ENCODE measurements at places on chromosomes 5 and 9. TPM values are rescaled to one million over a fixed set of nuclear protein-coding genes. Genes with fewer than 3 reads are reported as not detected.

DNA sequence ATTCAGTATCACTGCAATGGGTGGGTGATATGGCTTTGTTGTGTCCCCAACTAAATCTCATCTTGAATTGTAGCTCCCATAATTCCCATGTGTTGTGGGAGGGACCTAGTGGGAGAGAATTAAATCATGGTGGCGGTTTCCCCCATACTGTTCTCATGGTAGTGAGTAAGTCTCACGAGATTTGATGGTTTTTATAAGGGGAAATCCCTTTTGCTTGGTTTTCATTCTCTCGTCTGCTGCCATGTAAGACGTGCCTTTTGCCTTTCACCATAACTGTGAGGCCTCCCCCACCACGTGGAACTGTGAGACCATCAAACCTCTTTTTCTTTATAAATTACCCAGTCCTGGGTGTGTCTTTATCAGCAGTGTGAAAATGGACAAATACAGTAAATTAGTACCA, 9.5 kb upstream of the NANS start:
- no peak for DNase-seq

DNA sequence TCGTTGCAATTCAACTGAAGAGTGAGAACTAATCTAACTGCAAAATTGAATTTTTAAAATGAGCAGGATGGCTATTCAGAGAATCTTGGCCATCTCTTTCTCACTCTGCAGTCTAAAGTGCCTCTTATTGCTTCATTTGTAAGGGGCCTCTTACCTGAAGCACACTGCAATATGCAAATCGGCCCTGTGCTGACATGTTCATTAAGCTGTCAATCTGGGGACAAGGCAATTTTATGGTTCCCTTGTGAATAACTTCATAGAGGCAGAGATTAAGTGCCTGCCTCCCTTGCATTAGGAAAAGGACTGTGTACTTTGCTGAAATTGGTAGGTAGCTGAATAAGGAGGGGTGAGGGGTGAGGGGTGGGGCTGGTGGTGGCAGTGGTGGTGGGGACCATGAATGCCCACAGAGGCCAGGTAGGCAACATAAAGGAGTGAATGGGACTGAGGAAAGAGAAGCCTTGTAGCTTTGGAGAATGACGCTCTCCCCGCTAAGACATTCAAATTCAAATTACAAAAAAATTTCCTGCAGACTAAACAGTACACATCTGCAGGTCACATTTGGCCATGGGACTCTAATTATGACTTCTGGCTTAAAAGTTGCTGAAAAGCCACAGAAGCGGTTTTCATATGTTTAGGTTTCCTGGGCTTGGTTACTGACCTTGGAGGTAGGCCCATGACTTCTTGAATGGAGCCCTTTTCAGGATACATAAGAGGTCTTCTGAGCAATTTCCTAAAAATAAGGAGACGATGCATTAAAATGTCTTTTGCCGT, 25.0 kb downstream of the TNFSF8 start:
- DNase-seq: no peak

- peak; percentile 11 for DNase-seq
Observed at GRCh38 chr5:123512611-123513461, 859 bp downstream of the CSNK1G3 start.

CCDC171 gene
- 13.9 TPM for total RNA-seq
